ENCODE measurements at places on chromosomes 5 and 9. TPM values are rescaled to one million over a fixed set of nuclear protein-coding genes. Genes with fewer than 3 reads are reported as not detected.

- DNase-seq = peak; percentile 66
These were observed 7.7 kb upstream of the SKP1 start for GRCh38 chr5:134184155-134185135.

The NUTM2F gene
- polyA plus RNA-seq = not detected

DNA sequence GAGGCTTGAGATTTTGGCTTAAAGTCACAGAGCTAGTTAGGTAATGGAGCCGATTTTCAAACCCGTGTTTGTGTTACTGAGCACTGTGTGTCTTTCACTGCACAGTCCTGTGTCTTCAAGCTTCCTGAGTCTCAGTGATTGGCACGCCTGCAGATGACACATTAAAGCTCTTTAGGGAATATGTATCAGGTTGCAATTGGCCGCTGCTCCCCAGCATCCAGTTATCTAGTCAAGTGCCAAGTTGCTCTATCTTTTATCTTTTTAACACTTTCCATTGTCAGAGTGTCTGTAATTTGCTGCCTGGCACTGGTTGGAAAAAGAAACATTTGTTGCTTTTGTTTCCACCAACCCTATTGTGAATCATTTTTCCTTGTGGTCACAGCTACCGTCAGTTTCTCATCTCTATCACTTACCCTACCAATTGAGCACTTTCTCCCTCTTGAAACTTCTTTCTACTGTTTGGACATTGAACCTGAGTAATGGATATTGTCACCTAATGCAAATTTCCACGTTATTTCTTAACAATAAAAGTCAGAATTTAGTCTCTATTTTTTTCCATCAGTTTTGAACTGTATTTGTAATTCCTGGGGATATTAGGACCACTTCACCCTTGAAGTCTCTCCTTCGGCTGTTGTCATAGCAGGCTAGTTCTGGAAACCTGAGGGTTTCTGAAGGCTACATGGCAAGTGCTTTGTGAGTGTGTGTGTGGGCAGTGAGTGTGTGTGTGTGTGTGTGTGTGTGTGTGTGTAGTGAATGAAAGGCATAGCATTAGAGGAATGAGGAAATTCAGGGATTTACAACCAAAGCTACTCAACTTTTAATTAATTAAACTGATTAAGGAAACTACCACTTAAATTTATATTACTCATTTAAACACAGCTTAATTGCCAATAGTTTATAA lies 274.3 kb downstream of the ISL1 start:
- DNase-seq = no peak

The ZNF462 gene
- polyA plus RNA-seq = 10.2 TPM

GRCh38 chr5:158200619-158201018 lies 341.7 kb upstream of the CLINT1 start:
- DNase-seq = peak; percentile 67

DNA sequence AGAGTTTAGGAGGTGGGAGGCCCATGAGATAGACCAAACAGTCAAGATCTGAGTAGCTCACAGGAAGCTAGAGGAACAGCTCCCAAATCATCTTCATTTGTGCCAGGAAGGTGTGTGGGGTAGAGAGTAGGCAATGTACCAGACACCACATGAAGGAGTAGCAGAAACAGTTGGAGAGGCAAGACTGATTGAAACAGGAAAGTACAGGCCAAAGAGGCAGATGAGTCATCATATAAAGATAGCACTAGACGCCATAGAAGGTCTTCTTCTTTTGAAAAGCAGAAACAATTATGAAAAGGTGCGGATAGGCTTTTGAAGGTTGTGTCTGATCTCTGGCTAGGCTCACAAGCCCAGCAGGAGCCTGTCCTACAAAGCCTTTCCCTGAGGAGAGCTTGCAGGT lies 62.7 kb upstream of the PALM2AKAP2 start:
- DNase-seq = no peak

DNA sequence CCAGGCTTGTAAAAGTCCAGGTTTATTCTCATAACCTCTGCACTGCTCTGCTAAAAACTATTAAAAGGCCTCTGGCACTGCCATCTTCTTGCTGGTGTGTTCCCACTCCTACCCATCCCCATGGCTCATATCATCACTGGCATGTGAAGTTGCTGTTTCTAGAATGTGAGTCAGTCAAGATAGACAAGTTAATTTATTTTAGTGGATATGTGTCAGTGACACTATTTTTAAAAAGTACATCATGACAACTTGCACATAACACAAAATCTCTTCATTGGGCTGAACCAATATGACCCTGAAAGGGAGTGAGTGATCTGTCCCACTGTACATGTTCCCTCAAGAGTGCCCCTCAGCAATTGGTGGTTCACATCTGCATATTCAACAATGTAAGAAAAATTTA lies 299.7 kb downstream of the NFIB start:
- no peak for DNase-seq

The PLAC8L1 gene
- polyA plus RNA-seq = 0.24 TPM

All from muscle of back (tissue), 13 donors.